Right ventricle myocardium inferior (tissue), 1 donor: ENCODE measurements at places on chromosomes 6 and 20. TPM values are rescaled to one million over a fixed set of nuclear protein-coding genes. Genes with fewer than 3 reads are reported as not detected.

- DNase-seq, result no peak
Measured at GRCh38 chr20:2536560-2536986, at the start of gene TMC2. TSS of gene TMC2 (plus strand) at chr20:2536573. CDS start at chr20:2536622, 49 bp downstream.

GRCh38 chr6:21438986-21439352 lies 154.6 kb upstream of the SOX4 start:
- DNase-seq, result no peak

GRCh38 chr6:12175626-12176025 lies 114.5 kb upstream of the EDN1 start:
- no peak for DNase-seq

DNA sequence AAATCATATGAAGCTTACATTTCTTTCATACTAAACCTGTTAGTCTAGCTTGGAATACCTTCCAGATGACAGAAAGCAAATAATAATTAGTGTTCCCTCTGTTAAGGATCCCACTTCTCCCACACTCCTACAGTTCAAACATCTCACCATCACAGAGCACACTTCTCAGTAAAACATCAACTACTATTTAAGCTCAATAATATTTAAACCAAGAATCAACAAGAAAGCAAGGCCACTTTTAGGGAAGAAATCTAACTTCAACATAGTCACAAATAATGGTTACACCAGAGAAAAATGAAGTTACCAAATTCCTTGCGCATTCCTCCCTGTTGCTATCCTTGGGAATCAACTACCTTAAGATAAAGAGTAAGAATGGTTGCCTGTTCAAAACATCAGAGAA lies 1.6 kb downstream of the SNX14 start:
- no peak for DNase-seq

DNA sequence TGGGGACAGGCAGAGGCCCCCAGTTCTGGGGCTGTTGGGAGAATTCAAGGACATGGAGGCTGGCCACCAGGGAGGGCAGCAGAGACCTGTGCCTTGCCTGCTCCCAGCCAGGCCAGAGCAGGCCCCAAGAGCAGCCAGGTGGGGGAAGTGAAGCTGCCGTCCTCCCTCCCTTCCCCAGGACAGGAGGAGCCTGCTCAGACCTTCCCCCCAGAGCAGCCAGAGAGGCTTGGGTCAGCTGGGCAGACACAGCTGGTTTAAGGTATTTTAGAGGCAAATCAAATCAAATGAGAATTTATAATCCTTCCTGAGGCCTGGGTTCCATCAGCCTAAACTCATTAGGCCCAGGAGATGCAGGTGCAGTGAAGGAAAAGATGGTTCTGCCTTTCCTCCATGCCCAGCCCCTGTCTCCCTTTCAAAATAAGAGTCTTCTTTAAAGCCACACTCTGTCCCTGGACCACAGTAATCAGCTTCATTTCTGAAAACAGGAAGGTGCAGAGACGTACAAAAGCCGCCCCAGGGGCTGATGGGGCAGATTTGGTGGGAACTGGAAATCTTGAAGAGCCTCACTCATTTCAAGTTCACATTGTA lies 21.7 kb downstream of the BMP7 start:
- no peak for DNase-seq

GRCh38 chr6:160789263-160790027 lies 87.4 kb downstream of the PLG start:
- no peak for DNase-seq

DNA sequence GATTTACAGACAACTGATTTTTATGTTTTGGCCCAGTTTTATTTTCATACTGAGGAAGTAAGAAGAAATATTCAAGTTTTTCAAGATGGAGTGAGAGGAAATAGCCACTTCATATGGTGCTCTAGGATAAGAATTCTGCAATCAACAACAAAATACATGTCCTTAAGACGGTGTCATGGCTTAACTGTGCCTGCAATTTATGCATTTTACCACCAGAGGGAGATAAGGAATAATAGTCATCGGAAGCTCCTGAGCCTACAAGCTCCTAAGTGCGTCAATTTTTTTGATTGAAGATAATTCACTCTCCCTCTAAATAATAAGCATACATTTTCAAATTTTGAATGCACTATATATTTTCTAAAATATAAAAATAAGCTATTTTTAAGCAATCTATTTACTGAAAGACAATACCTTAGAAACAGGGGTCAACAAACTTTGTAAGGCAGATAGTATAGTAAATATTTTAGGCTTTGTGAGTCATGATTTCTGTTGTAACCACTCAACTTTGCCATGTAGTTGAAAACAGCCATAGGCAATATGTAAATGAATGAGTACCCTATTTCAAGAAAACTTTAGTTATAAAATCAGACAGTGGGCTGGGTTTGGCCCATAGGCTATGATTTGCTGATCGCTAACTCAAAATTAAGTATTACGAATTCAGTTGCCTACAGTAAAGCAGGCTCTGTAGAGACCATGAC lies 230.9 kb upstream of the DTNBP1 start:
- no peak for DNase-seq

DNA sequence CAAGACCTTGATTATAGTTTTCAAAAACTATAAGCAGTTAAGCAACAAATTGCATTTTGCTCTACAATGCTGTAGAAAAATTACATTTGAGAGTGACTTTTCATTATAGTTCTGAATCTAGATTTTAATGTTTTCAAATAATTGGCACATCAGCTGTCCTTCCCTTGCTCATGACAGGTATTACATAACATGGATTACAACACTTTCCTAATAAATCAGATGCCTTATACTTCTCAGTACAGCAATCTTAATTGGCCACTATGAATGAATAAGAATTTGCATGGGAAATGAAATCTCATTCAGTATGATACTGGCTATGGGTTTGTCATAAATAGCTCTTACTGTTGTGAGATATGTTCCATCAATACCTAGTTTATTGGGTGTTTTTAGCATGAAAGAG lies 29.9 kb downstream of the HSF2 start:
- no peak for DNase-seq

DNA sequence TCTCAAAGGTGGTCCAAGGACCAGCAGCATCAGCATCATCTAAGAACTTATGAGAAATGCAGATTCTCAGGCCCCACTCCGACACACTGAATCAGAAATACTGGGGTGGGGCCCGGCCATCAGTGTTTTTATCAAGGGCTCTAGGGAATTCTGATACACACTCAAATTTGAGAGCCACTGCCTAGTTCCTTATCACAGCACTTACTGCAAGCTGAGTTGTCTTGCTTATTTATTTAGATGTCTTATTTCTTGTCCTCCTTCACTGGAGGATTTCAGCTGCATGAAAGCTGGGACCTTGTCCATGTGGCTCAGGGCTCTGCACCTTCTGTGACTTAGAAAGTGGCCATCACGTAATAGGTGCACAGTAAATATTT lies 139.4 kb upstream of the RREB1 start:
- DNase-seq, result no peak

DNA sequence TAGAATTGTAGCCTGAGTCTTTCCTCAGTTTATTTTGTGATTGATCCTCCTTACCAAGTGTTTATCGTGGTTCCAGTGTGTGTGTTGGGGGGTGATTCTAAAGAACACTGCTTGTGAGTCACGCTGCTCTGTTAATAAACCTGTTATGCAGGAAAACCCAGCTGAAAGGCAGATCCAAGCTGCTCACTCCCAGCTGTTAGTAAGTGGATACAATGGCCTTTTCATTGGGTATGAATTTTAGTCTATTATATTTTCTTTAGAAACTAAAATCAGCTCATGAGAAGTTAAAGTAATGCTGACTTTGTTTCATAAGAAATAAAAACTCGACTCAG lies 12.2 kb upstream of the DSTN start:
- no peak for DNase-seq

- DNase-seq, result no peak
Measured at GRCh38 chr6:89434954-89435353, 2.0 kb downstream of the ANKRD6 start.

DNA sequence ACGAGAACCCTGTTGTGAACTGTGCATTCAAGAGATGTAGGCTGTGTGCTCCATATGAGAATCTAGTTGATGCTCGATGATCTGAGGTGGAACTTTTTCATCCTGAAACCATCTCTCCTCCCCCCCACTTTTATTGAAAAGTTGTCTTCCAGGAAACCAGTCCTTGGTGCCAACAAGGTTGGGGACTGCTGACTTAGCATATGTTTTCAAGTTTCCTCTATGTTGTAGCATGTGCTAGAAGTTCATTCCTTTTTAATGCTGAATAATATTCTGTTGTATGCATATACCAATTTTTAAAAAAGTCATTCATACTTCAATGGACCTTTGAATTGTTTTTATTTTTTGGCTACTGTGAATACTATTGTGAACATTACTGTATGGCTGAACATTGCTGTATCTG lies 27.2 kb downstream of the CARMIL1 start:
- no peak for DNase-seq

- DNase-seq, result no peak
Measured at GRCh38 chr6:46306431-46306830, 135.7 kb upstream of the ENPP5 start.

DNA sequence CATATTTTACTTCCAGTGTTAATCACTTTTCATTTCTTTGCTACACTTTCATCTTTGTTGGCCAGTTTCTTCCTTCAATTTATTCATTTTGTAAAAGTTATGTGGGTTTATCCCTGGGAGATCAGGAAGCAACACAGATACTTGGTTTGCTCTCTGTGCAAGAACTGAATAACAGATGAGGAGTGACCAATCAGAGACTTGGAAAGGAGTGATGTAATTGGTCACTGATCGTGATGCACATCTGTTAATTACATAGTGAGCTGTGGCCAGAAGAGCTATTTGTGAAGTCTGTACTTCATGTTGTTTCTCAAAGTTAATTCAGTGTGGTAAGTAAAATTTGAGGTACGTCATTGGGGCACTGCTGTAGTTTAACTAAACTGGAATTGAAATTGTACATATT lies 21.3 kb downstream of the ANKRD6 start:
- DNase-seq, result no peak

DNA sequence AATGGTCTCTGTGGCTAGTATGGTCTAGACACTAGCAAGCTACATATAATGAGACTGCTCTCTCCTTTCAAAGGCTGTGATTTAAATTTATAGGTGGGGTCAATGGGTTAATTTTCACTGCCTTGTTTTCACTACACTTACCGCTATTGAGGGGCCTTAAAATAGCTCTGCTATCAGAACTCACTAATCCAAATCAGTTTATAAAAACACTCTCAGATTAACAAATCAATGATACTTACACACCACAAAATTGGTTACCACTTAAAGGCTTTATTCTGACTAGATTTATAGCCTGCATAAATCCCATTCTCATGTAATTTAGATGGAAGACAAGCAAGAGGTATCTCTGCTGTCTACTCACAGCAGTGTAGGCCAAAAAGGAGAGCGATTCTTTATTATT lies 313.0 kb upstream of the AGPAT4 start:
- DNase-seq, result no peak

GRCh38 chr20:23094213-23094896 lies 8.2 kb upstream of the CD93 start:
- no peak for DNase-seq

DNA sequence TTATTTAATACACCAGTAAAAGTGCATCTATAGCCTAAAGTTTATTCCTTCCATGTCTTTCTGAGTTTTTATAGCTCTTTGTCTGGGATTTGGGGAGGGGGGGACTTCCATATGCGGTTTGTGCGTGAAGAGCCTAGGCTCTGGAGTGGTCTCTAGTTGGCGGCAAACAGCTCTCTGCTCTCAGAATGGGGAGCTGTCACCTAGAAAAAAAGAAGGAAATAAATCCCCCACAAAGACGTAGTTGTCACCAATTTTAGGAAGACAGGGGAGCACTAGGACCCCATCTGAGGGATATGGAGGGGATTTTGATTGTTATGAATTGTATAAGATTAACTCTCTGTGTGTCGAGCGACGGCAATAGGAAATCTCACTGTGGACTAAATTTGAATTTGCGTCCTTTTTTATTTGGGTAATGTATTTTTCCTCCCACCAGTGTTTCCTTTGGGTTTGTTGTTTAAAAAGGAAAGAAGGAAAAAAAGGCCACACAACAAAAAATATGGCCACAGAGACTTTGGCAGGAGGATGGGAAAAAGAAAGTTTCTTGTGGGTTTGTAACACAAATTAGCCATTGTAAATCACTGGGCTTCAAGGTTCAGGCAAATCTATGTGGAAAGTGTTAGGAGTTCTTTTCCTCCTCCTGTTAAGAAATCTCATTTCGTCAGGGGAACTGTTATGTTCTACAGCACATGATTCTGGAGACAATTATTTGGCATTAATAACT lies 7.4 kb downstream of the POU3F2 start:
- no peak for DNase-seq

DNA sequence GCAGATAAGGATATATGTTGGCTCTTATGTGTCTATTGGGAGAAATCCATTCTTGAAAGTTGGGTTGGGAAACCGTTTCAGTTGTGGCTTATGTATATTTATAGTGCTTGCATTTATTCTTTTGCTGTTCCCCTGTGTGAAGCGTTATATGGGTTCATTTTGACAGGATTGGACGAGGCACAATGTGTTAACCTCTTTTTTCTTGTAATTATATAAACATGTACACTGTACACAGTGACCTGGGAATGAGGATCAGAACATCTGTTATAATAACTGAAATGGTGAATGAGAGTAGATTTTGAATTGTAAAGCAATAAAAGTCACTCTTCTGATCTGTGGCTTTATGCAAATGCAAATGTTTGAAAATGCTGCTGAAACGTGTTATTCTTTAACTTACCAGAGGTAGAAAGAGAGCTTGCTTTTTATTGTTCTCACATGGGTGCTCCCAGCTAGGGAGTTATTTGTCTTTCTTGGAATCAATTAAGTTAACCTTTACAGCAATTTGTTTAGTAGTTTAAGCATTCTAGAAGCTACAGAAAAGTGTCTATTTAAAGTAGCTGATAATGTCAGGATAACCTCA lies 213.7 kb downstream of the GRIK2 start:
- no peak for DNase-seq

GRCh38 chr20:2663364-2663886 lies 591 bp downstream of the IDH3B start:
- no peak for DNase-seq

GRCh38 chr20:23745247-23745646 lies 5.5 kb downstream of the CST1 start:
- DNase-seq, result no peak

- DNase-seq, result no peak
Measured at GRCh38 chr6:2135401-2135800, 110.0 kb downstream of the GMDS start.

DNA sequence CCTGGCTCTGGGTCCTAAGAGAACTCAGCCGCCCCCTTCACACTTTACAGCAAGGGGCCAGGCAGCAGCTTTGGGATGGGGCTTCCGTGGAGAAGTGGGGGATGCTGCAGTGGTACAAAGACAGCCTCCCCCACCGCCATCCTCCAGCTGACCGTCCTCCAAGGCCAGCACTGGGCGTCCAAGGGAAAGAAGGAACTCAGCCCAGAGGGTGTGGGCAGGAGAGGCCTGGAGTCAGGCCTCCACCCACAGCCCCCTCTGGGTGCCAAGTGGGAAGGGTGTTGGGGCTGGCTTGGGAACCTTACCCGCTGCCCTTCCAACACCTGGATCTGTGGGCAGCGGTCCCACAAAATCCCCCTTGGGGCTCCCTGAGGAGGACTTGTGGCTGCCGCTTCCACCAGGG lies 13.1 kb downstream of the STMN3 start:
- no peak for DNase-seq

- no peak for DNase-seq
Measured at GRCh38 chr6:26597821-26598220, 1.1 kb downstream of the ABT1 start.

Gene MICB
- 1.5 TPM for total RNA-seq

Gene OPRM1
- not detected for total RNA-seq

Gene GLP1R
- 6.8 TPM for total RNA-seq

Gene ATP6V1G2
- 2.2 TPM for total RNA-seq

Gene ALDH8A1
- total RNA-seq, result not detected

Gene RCAN2
- total RNA-seq, result 273 TPM

Gene IYD
- not detected for total RNA-seq

Gene RHAG
- total RNA-seq, result 0.76 TPM

Gene SYCP2L
- 0.92 TPM for total RNA-seq

Gene TUBB2B
- total RNA-seq, result 0.97 TPM

Gene SLC22A1
- total RNA-seq, result 0.51 TPM
